ENCODE measurements at places on chromosomes 3 and 15.

DNA sequence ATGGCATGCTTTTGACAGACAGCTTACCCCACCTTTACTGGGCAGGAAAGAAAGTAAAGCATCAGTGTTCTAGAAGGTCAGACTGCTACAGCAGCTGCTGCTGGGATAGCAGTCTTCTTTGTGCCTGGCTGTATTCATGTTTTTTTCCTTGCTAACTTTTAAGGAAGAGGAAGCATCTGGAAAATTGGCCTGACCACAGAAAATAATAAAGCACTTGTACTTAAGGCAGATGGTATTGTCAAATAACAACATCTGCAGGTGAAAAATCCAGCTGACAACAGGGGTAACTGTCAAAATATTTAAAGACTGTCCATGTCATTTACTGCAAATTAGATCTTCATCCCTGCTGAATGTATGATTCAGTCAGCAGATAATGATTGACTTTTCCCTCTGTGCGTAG lies 229.0 kb downstream of the OXSM start:
- no peak for DNase-seq

- no peak for DNase-seq
Measured at GRCh38 chr15:39583596-39584265, 2.9 kb downstream of the THBS1 start.

DNA sequence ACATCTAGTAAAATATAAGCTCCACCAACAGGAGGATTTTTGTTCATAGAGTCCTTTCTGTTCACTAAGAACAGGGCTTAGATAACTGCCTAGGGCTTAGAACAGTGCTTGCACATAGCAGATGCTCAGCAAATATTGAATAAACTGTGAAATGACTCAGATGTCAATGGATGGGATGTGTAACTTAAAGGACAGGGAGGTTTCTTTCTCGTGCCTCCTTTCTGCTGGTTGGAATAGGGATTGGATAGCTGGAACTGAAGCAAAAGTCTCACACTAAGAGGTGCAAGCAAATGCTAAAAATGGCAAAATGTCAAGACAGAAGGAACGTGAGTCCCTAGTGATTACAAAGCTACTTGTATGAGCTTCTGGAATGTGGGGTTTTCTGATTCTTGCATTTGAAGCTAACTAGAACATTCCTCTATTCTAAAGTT lies 392.8 kb upstream of the WNT5A start:
- DNase-seq: no peak

GRCh38 chr3:57661404-57661803 lies 31.5 kb downstream of the DENND6A start:
- DNase-seq: no peak

- no peak for DNase-seq
Measured at GRCh38 chr3:197420566-197420965, 122.2 kb upstream of the DLG1 start.

DNA sequence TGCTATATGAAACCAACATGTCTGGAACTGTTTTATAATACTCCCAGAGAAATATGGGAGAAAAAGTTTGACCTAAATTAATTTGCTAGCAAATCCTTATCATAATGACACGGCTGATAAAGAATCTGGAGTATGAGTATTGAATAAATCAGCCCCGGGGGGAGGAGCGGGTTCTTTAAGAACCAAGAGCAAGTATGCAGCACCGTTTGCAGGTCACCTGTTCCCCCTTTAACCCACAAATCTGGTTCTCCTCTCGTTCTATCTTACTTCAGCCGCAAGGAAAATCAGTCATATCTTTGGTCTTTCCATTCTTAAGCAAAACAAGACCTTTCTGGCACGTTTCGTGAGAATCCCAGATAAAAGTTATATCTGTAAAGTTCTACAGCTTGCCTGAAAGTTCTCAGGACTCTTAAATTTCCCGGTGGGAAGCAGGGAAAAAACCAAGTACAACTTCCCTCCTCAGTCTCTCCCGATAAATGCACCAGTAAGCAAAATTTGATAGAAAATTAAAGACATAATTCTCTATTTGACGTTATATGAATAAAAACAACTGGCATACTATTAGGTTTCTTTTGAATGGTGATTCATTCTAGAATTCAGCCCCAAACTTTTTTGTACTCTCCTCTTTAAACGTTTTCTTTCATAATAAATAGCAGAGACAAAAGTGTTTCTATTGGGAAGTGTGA lies 348.6 kb downstream of the ZBBX start:
- no peak for DNase-seq

DNA sequence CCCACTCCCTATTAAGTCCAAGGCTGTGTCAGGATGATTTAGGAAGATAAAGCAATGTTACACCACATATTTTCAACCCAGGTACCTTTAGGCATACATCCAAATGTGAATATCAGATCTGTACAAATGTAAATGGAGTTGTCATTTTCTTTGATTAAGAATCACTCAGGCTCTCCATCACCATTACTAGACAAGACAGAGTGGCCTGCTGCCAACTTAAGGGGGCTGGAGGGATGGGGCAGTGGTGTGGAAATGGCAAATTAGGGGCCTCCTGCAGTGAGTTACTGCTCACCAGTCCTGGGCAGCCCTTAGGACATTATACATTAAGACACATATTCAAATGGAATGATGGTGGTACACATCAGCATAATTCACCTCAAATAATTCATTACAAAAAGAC lies 211.0 kb downstream of the TNIK start:
- DNase-seq: no peak

DNA sequence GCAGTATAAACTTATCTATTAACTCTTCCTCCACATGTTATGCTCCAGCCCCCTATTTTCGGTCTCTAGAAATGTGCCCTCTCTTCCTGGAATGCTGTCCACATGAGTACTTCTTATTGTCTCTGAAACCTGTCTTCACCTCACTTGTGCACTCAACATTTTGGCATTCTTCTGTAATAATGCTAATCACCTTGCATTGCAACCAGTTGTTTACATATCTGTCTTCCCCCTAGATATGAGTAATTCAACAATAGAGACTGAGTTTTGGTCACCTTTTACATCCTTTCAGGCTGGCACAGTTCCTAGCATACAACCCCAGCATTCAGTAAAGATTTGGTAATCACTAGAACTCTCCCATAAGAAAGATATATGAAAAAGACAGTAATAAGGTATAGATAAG lies 17.2 kb downstream of the CCDC80 start:
- DNase-seq: no peak

- no peak for DNase-seq
Measured at GRCh38 chr3:114756506-114757279, 390.4 kb downstream of the ZBTB20 start.

GRCh38 chr3:10359761-10360161 lies 38.8 kb upstream of the SEC13 start:
- no peak for DNase-seq

Measured in tibial artery (tissue), 4 donors.